Spleen (tissue), 13 donors: ENCODE measurements at places on chromosomes 5 and 9.

DNA sequence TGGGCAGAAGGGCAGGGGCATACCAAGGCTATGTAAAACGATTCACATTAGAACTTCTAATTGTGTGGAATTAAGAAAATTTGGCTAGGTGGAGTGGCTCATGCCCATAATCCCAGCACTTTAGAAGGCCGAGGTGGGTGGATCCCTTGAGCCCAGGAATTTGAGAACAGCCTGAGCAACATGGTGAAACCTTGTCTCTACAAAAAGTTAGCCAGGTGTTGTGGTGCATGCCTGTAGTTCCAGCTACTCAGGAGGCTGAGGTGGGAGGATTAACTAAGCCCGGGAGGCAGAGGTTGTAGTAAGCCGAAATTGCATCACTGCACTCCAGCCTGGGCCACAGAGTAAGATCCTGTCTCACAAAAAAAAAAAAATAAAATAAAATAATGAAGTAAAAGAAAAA is 65.2 kb downstream of the LIX1 start:
- DNase-seq, result no peak

DNA sequence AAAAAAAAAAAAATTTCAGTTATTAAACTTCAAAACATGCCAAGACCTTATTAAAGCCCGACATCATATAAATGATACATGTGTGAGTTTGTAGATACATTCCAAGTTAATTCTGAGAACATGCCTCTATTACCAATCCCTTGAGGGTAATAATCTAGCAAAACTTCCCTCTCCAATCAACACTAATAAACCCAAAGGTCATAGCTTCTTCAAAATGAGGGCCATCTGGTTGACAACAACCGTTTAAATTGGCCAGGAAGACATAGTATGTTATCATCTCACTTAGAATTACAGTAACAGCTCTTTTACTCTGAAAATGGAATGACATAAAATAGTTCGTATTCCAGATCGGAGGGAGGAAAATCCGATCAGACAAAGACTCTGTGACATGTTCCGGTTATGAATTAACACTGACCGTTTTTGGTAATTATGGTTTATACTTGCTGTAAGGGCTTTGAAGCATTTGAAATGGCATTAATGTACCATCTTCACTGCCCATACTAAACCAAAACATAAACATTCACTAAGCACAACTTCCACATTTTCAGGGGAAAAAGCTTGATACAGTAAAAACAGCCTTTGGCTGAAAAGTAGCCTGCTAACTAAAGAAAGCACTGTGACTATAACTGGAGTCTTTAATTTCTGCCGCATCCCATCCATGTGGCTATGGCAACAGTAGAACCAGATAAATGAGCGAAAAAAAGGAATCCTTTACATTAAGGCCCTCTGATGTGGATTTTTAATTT is 50.3 kb downstream of the ANKH start:
- DNase-seq, result no peak

- no peak for DNase-seq
These were observed 173.1 kb downstream of the PLPPR1 start for GRCh38 chr9:101201630-101202029.

GRCh38 chr5:61289669-61290306 is 42.3 kb upstream of the ZSWIM6 start:
- no peak for DNase-seq

GRCh38 chr5:73693573-73694061 is 67.6 kb downstream of the ARHGEF28 start:
- no peak for DNase-seq

DNA sequence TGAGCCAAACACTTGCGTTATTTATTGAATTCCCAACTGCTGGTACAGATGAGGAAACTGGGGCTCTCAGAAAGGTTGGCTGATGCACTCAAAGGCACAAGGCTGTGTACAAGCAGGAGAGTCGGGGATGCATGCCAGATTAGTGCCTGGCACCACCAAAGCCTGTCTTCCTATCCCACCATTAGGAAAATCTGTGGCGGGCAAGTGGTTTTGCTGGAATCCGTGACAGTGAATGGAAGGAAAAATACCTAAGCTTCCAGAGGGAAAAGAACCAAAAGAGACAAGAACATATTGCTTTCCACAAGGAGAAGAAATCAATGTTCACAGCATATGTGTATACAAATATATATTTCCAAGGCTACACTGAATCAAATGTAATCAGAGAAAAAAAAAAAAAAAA is 51.1 kb downstream of the PSMB7 start:
- no peak for DNase-seq

DNA sequence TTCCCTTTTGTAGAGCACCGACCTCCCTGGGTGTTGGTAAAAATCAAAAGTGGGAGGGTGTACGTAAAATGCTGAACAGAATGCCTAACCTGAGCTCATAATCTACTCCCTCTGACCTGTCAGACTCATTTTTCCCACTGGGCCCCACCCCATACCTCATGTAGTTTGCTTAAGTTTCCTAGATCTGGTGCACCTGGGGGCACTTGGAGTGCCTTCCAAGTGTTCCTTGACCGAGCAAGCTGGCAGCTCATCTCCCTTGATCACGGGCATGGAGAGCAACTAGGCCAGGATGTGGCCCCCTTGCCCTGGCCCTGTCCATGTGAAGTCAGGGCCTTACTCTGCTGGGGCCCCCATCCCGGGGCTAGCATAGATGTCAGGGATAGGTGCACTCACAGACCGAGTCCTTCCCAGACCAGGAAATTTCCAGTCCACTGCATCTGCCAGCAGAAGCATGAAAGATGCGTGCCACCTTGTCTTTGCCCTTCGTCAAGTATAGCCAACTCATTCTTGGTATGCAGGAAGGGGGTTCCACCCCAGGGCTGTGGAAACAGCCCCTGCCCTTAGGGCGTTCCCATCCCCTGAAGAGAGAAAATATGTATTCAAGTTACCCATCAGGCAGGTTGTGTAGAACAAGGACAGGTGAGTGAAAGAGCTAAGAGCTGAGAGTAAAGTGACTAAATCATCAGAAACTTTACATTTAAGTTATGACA is 41.9 kb downstream of the SLC22A5 start:
- DNase-seq, result peak; percentile 82

- no peak for DNase-seq
These were observed 203.3 kb upstream of the CDH9 start for GRCh38 chr5:27241564-27242257.

GRCh38 chr5:174585472-174585871 is 138.9 kb upstream of the MSX2 start:
- DNase-seq, result no peak

DNA sequence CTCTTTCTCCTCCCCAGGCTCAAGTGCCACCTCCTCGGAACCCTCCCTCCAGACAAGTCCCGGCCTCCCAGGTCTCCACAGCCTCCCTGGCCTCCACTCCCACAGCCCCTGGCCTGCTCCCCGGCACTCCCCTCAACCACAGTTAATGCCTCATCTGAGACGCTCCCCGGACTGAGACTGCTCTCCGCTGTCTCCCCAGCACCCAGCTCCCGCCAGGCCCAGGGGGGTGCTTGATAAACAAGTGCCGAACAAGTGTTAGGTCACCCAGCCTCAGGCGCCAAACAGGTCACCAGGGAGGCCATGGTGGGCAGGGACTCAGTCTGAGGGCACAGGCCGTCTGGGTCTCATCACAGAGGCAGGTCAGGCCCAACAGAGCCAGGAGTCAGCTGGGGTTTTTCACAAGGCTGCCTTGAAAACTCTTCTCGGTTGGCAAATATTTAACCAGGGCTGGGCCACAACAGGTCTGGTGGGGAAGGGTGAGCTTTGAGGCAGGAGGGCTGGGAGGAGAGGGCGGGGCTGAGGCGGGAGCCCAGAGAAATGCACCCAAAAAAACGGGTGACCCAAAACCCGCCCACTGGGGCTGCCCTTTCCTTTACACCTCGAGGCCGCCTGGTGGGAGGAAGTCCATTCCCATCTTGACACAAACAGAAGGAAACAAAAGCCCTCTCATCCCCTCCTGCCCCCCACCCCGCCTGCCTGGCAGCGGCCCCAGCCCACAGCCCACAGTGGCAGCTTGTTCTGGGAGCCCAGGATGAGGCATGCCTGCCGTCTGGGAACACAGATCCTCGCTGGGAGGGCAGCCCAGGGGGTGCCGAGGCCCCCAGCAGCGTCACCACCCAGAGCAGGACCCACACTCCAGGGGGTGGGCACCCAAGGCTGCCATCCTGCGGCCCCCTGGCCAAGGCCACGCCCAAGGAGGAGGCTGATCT is 66.6 kb upstream of the STXBP1 start:
- no peak for DNase-seq

DNA sequence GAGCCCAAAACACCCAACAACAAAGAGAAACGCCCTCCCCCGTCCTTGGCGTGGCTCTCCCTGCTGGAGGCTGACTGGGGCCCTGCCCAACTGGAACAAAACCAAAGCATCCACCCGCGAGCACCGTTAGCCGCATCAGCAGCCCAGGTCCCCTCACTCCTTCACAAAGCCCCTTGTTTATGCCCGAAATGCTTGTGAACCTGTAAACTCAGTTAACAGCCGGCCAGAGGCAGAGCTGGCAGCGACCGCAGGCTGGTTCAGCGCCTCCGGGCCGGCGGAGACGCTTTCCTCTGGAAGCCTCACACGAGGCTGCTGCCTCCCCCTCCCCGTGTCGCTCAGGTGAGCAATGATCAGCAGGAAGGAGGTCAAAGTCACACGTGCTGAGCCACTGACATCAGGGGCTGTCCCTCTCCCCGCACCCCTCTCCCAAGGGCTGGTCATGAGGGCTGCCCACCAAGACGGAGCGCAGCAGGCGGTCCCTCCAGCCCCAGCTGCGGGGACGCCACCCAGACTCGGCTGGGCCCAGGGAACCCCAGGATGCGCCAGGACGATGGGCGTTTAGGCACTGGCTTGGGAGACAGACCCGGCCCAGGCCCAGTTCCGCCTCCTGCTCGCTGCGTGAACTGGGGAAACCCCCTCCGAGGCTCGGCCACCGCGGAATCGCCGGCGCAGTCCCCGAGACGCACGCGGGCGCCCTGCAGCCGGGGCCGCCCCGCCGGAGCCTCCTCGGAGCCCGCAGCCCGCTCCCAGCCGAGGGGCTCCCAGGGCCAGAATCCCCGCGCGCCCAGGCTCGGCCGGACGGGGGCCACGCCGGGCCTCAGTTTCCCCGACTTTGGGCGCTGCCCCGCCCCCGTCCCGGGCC is 563 bp downstream of the SNAPC4 start:
- peak; percentile 87 for DNase-seq

DNA sequence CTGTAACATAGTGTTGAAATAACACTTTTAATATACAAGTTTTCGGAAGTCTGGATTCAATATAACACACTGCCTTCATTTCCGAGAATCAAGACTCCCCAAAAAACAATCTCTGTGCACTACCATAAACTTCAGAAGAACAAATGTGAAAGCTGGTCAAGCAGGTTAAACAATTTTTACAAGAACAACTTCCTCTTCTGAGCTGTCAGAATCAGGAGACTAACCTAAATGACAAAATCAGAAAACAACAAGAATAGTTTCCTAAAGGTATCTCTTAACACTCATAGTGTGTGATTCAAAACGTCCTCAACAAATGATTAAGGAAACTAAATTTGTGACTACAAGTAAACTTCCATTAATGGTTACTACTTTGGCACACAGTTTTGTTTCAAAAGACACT is 11.6 kb downstream of the C9orf72 start:
- DNase-seq, result no peak
